ENCODE measurements at places on chromosomes 5 and 9. TPM values are rescaled to one million over a fixed set of nuclear protein-coding genes. Genes with fewer than 3 reads are reported as not detected.

Gene ANXA1
- 378 TPM for total RNA-seq

Gene CA9
- total RNA-seq, result 8.8 TPM

Gene CTXN3
- total RNA-seq, result not detected

Gene IGFBPL1
- 5.9 TPM for total RNA-seq

Gene C8G
- 1.1 TPM for total RNA-seq

Gene SELENOP
- 219 TPM for total RNA-seq

Gene LCN10
- 11.4 TPM for total RNA-seq

Gene BHMT
- total RNA-seq, result 0.49 TPM

Gene RANBP3L
- total RNA-seq, result 4.9 TPM

Data from aorta (tissue), 5 donors.